Stimulated activated CD8-positive, alpha-beta memory T cell treated with anti-CD3 and anti-CD28 coated beads, Interleukin-12 subunit alpha, Interleukin-12 subunit beta, amount 100 ng/mL, for 1 hour (primary cell): ENCODE measurements at places on chromosomes 12 and 14.

DNA sequence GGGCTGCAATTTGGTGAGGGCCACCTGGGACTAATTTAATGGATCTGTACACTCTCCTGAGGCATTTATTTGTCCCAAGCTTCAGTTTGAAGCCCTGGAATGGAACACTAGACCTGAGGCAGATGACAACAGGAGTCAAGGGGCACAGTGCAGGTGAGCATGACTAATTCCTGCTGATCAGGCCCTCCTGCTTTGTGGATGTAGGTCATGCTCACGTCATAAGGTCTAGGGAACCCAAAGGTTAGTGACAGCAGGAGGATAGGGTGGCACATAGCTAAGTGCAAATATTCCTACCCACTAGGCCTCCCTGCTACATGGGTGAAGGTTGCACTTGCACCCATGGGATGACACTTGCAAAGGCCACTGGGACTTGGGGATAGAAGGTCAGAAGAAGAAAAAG is 30.8 kb downstream of the SDR9C7 start:
- DNase-seq = no peak

- DNase-seq = no peak
Observed at GRCh38 chr12:19428246-19428645, 11.0 kb upstream of the AEBP2 start.

DNA sequence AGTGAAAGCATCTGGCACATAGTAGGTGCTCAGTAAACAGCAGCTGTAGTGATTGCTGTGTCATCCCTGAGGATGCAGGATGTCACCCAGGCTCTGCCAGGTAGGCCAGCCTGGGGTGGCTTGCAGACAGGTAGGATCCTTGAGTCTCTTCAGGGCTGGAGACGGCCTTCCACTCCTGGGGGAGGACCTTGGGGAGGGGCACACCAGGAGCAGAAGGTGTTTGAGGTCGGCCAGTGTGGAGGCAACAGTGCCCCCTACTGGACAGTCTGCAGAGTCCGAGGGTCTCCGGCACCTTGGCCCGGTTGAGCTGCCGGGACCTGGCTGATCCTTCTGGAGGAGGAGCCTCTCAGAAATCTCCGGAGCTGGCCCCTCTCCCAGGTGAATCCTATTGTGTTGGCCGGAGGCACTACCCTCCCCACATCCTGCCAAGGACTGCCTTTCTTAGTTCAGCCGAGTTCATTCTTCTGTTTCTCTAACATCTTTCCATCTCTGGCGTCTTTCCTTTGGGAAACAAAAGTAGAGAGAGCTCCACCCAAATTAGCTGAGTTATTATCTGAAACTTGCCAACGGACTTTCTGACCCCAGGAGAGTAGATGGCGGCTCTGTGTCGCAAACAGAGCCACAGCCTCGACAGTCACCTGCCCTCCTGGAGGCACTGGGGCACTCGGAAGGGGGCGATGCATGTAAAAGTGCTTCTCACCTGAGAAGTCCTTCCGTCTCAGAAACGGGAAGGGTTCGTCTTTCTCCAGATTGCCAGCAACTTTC is 41.8 kb upstream of the CLMN start:
- DNase-seq = peak; percentile 5

DNA sequence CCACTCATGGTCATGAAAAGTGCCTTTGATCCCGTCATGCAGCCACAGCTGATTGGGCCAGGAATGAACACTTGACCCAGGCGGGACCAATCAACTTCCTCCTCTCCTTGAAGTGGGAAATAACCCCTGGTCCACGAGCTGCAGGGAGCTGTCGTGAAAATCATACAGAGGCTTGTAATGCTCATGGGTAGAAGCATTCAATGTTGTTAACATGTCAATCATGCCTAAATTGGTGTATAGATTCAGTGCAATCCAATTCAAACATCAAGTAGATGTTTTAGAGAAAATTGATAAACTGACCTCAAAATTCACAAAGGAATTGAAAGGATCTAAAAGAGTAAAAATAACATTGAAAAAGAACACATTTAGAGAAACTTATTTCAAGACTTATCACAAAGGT is 1019.0 kb upstream of the TMEM132C start:
- DNase-seq = no peak

GRCh38 chr14:33617154-33617553 is 333.7 kb downstream of the EGLN3 start:
- no peak for DNase-seq

DNA sequence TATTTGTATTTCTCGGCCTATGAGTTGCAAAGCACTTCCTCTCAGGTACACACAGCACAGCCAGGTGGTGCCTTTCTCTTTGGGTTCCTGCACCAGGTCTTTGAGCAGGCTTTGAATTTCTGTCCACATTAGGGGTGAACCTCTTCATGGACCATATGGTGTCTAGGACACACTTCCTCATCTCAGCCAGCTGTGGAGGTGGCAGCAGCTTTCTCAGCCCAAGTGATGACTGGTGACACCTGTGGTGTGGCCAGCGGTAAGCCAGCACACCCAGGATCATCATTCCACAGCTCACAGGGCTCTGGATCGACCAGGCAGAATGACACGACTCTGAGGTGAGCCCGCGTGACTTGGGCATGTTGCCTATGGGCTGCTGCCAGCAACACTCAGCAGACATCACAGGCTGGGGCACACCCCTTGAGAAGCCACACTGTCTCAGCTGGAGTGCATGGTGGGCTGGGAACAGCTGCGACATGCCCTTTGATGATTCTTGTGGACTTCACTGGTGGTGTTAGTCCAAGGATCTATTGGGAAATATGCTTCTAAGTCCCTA is 36.8 kb downstream of the SLC5A8 start:
- no peak for DNase-seq

DNA sequence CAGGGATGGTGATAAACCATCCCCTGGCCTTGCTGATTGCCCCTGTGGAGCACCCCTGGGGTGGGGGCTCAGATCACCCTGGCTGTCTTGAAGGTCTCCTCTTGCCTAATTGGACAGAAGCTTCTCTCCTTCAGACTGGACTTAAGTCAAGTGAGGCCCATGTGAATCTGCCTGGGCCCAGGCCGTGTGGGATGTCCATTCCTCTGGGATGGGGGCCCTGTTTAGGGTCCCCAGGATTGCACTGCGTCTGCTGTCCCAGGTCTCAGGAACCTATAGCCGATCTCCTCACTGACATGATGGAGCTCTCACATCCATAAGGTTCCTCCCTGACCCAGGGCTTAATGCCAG is 20.2 kb downstream of the SERPINA1 start:
- no peak for DNase-seq

GRCh38 chr12:51898506-51898905 is 8.8 kb upstream of the ACVRL1 start:
- no peak for DNase-seq

GRCh38 chr12:80838024-80838658 is 99.6 kb downstream of the LIN7A start:
- DNase-seq = no peak

DNA sequence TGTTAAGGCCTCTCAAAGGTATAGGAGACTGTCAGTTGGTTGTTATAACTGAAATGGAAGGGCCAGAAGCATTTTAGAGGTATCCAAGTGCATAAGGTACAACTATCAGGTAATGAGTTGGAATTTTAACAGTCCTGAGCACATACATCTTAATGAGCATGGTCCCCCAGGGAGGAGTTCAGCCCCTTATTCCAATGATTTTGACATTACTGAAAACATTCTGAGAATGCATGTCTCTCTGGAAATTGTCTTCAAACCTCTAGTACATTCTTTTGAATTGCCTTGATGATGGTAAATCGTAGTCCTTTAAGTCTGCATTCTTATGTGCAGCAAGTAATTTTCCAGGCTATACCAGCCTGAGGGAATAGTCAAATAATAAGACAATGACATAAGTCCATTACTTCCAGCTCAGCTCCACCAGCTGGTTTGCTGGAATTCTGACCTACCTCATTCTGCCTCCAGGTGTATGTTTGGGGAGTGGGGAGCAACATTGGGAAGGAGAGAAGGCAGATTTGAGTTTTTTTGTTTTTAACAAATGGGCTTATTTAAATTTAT is 239.2 kb downstream of the MSRB3 start:
- no peak for DNase-seq

- no peak for DNase-seq
Observed at GRCh38 chr12:53726341-53726740, 911 bp downstream of the CALCOCO1 start.

GRCh38 chr12:46497739-46498138 is 125.2 kb upstream of the SLC38A2 start:
- no peak for DNase-seq

GRCh38 chr14:20627346-20628027 is 14.0 kb downstream of the OR6S1 start:
- DNase-seq = no peak

GRCh38 chr12:52208424-52209165 is 16.8 kb upstream of the KRT80 start:
- DNase-seq = no peak

GRCh38 chr12:66808606-66809005 is 129.7 kb upstream of the GRIP1 start:
- DNase-seq = no peak
